Liver (tissue), 10 donors: ENCODE measurements at places on chromosomes 6 and 20. TPM values are rescaled to one million over a fixed set of nuclear protein-coding genes. Genes with fewer than 3 reads are reported as not detected.
A peak's percentile ranks its signal among the peaks of the same experiment; 100 is the strongest.

GRCh38 chr20:4350096-4350495, 334.7 kb upstream of the RNF24 start:
- H3K4me1 ChIP-seq: no peaks in the 10 kb centered on the region
- H3K4me3 ChIP-seq: no peak overlapping the region
- H3K36me3 ChIP-seq: no peaks in the 10 kb centered on the region
- H3K27me3 ChIP-seq: no peaks in the 10 kb centered on the region

DNA sequence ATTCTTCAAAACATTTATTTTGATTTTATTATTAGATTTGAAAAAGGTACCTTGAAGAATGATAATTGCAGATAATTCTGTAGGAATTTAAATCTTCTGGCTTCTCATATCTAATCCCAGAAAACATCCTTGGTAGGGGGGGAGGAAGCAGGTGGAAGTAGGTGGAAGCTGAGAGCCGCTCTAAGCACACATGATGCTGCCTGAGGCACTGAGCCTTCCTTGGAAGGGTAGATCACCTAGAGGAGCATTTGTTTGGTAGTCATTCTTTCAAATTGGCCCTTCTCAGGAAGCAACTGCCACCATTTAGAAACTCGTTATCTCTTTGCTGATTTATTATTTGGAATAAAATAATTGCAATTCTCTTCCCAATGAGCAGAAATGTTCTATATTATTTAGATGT, 623.3 kb downstream of the CD109 start:
- H3K36me3 ChIP-seq: no peaks in the 10 kb centered on the region
- H3K27me3 ChIP-seq: no peaks in the 10 kb centered on the region
- DNase-seq: no peak
- no peaks in the 10 kb centered on the region for H3K4me1 ChIP-seq

GRCh38 chr20:50525681-50526080, 15.5 kb downstream of the PTPN1 start:
- no peaks in the 10 kb centered on the region for H3K36me3 ChIP-seq
- H3K27ac ChIP-seq: no peak overlapping the region
- DNase-seq: no peak
- peaks cover 18% of the 10 kb centered on the region for H3K4me1 ChIP-seq

- H3K4me3 ChIP-seq: no peak overlapping the region
- no peaks in the 10 kb centered on the region for H3K27me3 ChIP-seq
- H3K27ac ChIP-seq: no peak overlapping the region
Observed at GRCh38 chr20:9269280-9269971, 200.5 kb downstream of the PLCB4 start.

DNA sequence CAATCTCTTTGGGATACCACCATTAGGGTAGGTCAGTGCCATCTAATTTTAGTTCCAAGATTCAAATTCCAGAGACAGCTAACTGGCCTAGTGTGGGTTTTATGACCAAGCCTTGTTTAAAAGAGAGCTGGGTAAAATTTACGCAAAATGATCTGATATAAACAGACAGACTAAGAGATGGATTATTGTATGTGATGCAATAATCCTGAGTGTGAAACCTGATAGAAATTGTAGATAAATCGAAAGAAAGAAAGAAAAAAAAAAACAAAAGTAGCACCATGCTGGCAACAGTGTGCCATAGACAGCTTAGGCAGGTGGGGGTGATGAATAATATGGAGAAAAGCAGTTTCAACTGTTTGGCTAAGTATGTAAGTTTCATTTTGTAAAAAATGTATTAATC, 2.9 kb downstream of the ZNF184 start:
- no peak overlapping the region for H3K4me3 ChIP-seq
- no peak for DNase-seq
- H3K27me3 ChIP-seq: no peaks in the 10 kb centered on the region

GRCh38 chr6:107756660-107757355, 67.3 kb downstream of the SCML4 start:
- H3K27me3 ChIP-seq: no peaks in the 10 kb centered on the region
- H3K36me3 ChIP-seq: no peaks in the 10 kb centered on the region
- no peak for DNase-seq
- no peak overlapping the region for H3K27ac ChIP-seq
- no peak overlapping the region for H3K4me3 ChIP-seq

DNA sequence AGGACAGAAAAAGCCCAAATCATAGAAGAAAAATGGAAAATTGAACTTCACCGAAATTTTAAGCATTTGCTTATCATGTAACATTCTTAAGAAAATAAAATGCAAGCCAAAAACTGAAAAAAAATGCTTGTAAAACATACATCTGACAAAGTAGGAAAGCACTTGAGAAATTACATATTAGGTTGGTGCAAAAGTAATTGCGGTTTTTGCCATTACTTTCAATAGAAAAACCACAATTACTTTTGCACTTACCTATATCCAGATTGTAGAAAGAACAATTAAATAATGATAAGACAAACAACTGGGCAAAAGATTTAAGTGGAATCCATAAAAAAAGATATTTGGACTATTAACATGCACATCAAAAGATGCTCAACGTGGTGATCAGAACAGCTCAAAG, 146.2 kb downstream of the TBXT start:
- H3K27ac ChIP-seq: no peak overlapping the region
- H3K4me1 ChIP-seq: no peaks in the 10 kb centered on the region
- H3K27me3 ChIP-seq: no peaks in the 10 kb centered on the region
- no peak for DNase-seq
- H3K4me3 ChIP-seq: no peak overlapping the region

GRCh38 chr20:34461779-34462087, 54.5 kb upstream of the DYNLRB1 start:
- H3K4me3 ChIP-seq: no peak overlapping the region
- no peaks in the 10 kb centered on the region for H3K27me3 ChIP-seq

DNA sequence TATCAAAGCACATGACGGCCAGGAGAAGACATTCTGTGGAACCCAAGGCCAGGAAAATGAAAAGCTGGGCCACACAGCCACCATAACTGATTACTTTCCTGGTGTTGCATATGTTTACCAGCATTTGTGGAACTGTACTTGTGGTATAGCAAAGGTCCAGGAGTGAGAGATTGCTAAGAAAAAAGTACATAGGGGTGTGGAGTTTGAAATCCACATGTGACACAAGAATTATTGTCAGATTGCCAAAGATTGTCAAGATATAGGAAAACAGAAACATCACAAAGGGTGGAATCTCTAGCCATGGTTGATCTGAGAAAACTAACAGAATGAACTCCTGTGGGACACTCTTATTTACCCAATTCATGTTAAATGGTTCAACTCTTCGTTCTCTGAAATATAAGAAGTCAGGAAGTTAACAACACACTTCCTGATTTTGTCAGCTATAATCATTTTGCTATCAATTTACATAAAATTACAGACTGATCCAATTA, at the start of gene OR2B2:
OR2B2 (minus strand) TSS at position 441 of the 491 bp plus-strand sequence; CDS start at position 364, 77 bp downstream.
- H3K36me3 ChIP-seq: no peaks in the 10 kb centered on the region
- no peak for DNase-seq
- H3K4me1 ChIP-seq: no peaks in the 10 kb centered on the region
- H3K27ac ChIP-seq: no peak within 1 kb of the TSS
- H3K27me3 ChIP-seq: no peaks in the 10 kb centered on the region

DNA sequence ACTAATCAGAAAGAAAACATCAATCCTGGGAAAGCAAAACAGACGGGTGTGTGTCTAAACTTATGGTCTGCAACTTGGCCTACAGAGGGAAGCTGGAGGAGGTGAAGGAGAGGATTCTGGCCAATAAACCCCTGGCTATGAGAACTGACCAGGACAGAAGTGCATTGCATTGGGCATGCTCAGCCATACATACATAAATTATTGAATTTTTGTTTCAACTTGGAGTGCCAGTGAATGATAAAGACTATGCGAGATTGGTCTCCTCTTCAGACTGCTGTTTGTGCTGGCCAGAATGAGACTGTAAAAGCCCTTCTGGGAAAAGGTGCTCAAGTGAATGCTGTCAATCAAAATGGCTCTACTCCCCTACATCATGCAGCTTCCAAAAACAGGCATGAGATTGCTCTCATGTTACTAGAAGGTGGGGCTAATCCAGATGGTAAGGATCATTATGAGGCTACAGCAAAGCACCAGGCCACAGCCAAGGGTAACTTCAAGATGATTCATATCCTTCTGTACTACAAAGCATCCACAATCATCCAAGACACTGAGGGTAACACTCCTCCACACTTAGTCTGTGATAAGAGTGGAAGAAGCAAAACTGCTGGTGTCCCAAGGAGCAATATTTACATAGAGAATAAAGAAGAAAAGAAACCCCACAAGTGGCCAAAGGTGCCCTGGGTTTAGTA, 17.4 kb downstream of the ADNP start:
- H3K27me3 ChIP-seq: no peaks in the 10 kb centered on the region
- no peaks in the 10 kb centered on the region for H3K36me3 ChIP-seq
- no peak for DNase-seq
- H3K4me3 ChIP-seq: no peak overlapping the region
- peaks cover 19% of the 10 kb centered on the region for H3K4me1 ChIP-seq

- no peak for DNase-seq
- H3K4me1 ChIP-seq: peaks cover 26% of the 10 kb centered on the region
- peaks cover 2% of the 10 kb centered on the region for H3K36me3 ChIP-seq
- no peak overlapping the region for H3K4me3 ChIP-seq
Observed at GRCh38 chr20:64039293-64040160, 3.5 kb downstream of the C20orf204 start.

DNA sequence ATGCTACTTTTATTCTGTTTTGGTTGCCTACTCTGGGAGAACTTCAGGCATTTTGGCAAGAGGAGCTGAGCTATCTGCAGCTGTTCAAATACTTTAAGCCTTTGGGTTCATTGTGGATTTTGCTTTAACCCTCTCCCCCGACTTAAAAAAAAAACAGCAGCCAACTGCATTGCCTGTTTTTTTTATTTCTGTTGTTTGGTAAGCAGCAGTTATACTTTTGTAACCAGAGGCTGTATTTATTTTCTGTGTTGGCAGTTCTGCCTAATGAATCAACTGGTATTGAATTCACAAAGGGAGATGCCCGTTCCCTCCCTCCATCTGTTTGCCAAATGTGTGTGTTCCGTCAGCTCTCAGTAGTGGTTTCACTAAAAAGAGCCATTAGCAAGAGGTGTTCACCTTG, 484.0 kb downstream of the UTRN start:
- no peaks in the 10 kb centered on the region for H3K36me3 ChIP-seq
- H3K4me3 ChIP-seq: no peak overlapping the region
- H3K27ac ChIP-seq: peak overlapping the region; percentile 56
- peaks cover 4% of the 10 kb centered on the region for H3K4me1 ChIP-seq
- H3K27me3 ChIP-seq: no peaks in the 10 kb centered on the region

GRCh38 chr6:16925461-16925860, 164.2 kb upstream of the ATXN1 start:
- no peaks in the 10 kb centered on the region for H3K36me3 ChIP-seq
- no peak overlapping the region for H3K4me3 ChIP-seq
- no peak overlapping the region for H3K27ac ChIP-seq
- no peaks in the 10 kb centered on the region for H3K27me3 ChIP-seq
- no peak for DNase-seq
- H3K4me1 ChIP-seq: peaks cover 18% of the 10 kb centered on the region

DNA sequence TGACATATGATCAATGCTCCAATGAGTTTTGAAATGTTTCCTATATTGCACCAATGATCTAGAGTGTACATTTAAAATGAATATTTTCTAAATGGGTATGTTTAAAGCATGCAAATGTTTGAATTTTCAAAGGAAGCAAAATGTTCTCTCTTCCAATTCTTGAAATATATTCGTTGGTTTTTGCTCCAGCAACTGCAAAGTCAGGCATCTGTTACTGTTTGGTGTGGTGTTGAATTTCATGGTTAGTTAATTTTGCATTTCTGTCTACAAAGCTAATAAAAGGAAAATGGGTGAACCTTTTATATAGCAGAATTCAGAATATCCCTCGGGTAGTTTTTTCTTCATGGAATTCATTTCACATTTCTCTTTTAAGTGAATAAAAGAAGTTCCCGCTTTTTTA, 1018.3 kb downstream of the GRIK2 start:
- H3K4me3 ChIP-seq: no peak overlapping the region
- no peak overlapping the region for H3K27ac ChIP-seq
- no peak for DNase-seq
- no peaks in the 10 kb centered on the region for H3K27me3 ChIP-seq
- H3K4me1 ChIP-seq: no peaks in the 10 kb centered on the region

GDAP1L1 gene
- not detected for total RNA-seq

OTOR gene
- not detected for total RNA-seq

PI3 gene
- not detected for total RNA-seq

ZNF831 gene
- 0.09 TPM for total RNA-seq

SUN5 gene
- total RNA-seq: not detected

WFDC10A gene
- not detected for total RNA-seq

MAD2L1BP gene
- total RNA-seq: 16.9 TPM

L3MBTL3 gene
- total RNA-seq: 9.2 TPM

E2F1 gene
- total RNA-seq: 0.17 TPM

SSR1 gene
- total RNA-seq: 115 TPM

SASH1 gene
- 16.4 TPM for total RNA-seq

NEU1 gene
- total RNA-seq: 42.4 TPM

HCK gene
- 12.8 TPM for total RNA-seq

VWA7 gene
- 0.17 TPM for total RNA-seq

ABHD16B gene
- not detected for total RNA-seq
